ENCODE measurements at places on chromosomes 6 and 20.
A peak's percentile ranks its signal among the peaks of the same experiment; 100 is the strongest.

GRCh38 chr6:90219209-90219985 is 77.2 kb downstream of the BACH2 start:
- peak; percentile 32 for DNase-seq

GRCh38 chr6:36829919-36830544 is 9.2 kb downstream of the CPNE5 start:
- DNase-seq = no peak

DNA sequence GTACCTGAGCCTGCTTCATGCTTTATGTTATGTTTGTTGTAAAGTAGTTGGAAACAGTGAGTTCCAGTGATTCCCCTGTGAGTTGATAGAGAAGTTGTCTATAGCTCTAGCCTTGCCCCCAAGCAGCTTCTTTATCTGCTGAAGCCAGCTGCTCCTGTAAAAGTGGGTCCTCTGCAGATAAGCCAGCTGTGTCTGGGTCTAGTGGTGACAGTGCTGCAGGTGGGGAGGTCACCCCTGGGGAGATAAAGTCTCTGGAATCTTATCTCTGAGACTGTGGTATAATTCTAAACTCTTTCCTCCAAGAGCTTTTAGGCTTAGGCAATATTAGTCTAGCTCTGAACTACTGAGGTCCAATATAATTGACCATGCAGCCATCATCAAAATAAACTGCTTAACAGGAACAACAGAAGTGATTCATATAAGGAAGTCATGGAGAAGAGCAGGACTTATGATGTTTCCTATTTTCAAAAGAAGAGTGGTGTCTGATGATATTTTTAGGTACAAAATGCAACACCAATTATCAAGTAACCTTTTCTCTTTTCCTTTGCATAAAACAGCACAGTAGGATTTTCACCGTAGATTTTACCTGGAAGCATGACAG is 44.2 kb upstream of the TMEM217 start:
- DNase-seq = no peak

DNA sequence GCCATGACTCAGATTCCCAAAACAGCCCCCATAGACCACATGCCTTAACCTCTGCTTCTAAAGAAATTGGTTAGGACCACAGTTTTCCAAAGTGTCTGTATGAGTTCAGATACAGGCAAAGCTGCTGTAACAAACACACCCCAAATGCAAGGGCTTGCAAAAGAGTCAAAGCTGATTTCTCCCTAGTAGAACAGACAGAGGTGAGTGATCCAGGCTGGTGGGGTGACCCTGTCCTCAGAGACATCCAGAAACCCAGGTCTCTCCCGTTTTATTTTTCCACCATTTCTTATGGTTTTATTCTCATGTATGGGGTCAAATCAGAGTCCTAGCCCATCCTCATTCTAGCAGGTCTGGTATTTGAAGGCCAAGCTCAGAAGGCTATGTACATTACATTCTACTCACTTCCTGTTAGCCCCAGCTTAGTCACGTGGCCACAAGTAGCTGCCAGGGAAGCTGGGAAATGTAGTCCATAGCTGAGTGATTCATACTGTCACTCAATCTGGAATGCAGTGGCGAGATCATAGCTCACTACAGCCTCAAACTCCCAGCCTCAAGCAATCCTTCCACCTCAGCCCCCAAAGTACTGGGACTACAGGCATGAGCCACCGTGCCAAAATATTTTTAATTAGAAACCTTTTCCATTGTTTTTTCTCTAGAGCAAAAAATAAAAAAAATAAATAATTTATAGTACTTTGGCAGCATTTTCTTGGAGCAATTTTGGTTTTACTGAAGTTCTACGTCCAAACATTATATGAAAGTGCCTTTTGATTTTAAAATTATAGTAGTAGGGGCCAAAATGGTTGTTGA is 175.2 kb downstream of the ZMYND8 start:
- peak; percentile 89 for DNase-seq

DNA sequence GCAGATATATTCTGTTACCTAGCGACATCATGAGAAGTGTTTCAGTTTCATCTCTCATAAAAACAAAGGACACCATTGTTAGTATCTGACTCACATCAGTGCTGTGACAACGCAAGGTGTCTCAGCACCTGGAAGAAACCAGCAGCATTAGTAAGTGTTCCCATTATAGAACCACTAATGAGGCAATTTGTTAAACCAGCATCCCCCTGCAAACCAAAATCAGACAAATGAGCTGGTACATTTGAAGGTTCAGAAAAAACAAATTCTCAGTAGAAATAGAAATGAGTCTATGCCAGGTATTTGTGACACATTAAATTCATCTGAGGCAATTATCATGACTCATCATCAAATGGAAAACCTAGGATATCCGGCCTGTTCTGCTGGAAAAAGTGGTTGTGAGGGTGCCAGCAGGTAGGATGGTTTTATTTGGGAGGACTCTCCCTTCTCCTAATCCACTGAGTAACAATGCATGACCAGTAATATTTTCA is 151.7 kb downstream of the TMEM200A start:
- DNase-seq = peak; percentile 79

- DNase-seq = no peak
Observed at GRCh38 chr20:10781526-10781925, 107.7 kb upstream of the JAG1 start.

DNA sequence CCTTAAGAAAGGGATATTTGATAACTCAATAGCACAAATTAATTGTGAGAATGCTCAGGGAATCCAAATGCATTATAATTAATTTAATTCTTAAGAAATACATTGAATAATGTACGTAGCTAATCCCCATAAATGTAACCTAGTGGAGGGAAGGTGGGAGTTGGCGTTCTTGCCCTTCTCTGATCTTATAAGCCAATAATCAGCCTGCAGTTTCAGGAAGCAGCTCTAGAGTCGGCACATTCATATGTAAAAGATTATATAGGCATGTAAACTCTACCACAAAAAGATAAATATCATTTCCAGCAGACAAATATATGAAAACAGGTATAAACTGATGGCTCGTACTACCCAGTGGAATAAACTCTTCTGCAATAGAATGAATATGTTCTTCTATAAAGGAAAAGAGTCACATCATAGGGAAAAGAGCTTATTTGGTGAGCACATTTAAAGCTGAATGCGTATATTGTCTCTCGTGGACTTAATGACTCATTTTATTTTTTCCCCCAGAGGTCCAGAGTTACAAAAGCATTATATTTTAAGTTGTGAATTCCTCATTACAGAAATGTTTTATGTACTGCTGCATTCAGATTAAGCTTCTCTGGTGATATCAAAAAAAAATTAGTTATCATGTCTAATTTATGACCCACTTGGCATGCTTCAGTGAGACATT is 112.2 kb downstream of the TFAP2A start:
- no peak for DNase-seq

GRCh38 chr20:33516882-33517281 is 27.0 kb downstream of the CBFA2T2 start:
- DNase-seq = peak; percentile 15

GRCh38 chr20:13094976-13095375 is 86.2 kb downstream of the SPTLC3 start:
- no peak for DNase-seq

DNA sequence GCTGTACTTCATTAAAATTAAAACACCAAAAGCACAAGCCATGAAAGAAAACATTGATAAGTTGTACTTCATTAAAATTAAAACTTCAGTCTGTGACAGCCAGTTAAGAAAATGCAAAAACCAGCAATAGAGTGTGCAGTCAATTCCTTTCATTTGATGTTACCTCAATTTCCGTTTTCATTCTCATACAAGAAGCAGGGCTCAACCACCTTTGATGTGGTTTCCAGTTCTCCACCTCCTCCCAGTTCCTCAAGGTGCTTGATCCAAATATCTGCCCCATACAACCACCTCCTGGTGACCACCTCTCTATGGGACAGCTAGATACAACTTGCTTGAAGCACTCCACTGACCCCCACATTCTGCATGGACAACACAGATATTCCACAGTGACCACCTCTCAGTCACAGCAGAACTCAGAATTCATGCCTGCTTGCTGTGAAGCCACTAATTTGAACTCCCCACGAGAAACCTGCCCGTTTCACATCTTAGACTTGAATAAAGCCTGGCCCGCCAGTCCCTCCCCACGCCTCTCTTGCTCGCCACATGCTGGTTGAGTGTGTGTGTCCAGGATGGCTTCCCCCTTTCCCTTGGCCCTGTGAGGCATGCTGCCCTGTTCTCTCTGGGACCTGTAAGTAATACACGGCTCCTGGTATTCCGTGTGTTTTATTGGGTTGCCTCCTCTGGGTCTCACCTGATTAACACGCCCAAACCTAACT is 66.1 kb downstream of the FAM50B start:
- no peak for DNase-seq

DNA sequence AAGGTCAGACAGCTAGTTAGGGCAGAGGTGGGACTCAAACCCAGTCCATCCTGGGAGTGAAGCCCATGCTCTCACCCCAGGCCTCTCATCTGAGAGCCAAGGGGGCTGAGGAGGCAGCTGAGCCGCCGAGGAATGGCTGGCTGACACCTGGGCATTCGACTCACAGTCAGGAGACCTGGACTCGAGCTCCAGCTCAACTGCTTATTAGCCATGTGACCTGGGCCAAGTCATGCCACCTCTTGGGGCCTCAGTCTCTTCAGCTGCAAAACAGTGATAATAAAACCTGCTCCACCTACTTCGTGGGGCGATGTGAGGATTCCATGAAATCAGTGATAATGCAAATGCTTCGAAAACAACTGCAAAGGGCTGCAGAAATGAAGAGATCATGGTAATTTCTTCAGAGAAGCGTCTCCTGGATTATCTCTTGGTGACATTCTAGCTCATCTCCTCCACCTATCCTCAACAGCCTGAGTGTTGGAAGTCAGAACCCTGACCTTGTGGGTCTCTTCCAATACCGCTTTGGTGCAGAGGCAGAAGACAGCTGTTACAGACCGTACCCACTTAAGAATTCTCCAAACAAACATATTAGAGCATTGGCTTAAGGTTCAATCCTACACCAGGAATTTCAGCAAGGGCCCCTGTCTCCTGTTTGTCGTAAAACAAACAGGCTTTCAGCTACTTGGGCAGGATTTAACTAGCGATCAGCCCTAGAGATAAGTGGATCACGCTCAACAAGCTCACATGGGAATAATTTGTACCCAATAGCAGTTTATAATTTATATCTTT is 60.0 kb upstream of the PIM1 start:
- no peak for DNase-seq

DNA sequence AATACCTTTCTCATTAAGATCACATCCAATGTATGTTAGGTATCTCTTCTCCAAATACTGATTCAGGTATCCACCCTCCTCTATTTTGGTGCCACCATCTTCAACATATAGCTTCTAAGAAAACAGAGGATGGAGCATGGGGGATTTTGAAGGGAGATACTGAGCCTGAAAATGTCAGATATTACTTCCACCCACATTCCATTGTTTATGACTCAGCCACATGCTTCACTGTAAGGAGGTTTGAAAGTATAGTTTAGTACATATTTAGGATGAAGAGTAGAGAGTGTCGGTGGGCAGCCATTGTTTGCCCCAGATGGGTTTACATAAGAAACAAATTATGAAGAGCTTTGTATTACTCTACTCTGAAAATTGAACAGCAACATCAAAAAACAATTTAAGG is 286.7 kb downstream of the TFAP2B start:
- DNase-seq = peak; percentile 26

DNA sequence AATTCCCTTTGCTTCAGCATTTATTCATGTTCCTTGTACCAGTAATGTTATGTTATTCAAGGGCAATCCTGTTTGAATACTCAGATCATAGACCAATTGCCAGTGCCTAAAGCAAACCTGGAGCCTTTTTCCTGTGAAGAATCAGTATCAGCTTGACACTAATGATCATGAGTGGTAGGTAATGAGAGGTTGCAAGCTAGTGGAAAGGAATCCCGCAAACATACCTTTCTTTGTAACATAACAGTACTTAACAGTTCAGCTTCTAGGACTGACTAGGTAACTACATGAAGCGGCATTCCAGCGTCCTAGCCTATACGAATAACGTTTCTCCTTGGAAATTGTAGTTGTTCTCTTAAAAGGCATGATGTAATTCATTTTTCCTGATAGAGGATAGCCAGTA is 253.7 kb downstream of the TMEM242 start:
- no peak for DNase-seq

- peak; percentile 31 for DNase-seq
Observed at GRCh38 chr6:111952821-111953540, 79.7 kb upstream of the FYN start.

DNA sequence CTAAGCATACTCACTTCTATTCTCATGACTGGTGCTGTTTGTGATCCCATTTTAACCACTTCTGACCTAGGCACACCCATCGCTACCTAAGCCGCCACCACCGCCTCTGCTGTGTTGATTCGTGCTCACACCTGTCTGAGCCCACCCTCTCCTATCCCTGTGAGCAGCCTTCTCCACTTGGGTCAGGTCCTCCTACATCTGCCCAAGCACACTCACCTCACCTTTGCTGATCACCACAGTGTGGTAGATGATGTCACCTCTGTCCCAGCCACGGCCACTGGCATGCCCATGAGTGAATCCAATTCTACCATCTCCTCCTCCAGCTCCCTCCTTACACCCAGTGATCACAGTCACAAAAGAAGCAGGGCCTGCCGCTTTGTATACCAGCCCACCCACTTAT is 20.8 kb downstream of the MUC22 start:
- no peak for DNase-seq

GRCh38 chr6:102911571-102911970 is 1518.1 kb downstream of the GRIK2 start:
- no peak for DNase-seq

DNA sequence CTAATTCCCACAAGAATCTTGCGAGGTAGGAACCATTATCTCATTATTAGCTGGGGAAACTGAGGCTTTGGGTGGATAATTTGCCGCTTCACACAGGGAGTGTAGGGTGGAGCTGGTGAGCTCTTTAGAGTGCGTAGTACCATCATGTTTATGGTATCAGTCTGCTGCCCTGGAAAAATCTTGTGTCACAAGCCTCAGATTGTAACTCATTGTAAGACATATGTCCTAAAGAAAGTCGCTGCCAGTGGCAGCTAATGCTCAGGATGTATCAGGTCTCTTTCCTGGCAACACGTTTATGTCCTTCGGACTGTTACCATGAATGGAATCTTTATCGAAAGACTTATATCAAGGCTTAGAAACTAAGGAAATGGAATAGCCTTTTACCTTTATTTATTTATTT is 1.9 kb downstream of the ZFAND3 start:
- no peak for DNase-seq

DNA sequence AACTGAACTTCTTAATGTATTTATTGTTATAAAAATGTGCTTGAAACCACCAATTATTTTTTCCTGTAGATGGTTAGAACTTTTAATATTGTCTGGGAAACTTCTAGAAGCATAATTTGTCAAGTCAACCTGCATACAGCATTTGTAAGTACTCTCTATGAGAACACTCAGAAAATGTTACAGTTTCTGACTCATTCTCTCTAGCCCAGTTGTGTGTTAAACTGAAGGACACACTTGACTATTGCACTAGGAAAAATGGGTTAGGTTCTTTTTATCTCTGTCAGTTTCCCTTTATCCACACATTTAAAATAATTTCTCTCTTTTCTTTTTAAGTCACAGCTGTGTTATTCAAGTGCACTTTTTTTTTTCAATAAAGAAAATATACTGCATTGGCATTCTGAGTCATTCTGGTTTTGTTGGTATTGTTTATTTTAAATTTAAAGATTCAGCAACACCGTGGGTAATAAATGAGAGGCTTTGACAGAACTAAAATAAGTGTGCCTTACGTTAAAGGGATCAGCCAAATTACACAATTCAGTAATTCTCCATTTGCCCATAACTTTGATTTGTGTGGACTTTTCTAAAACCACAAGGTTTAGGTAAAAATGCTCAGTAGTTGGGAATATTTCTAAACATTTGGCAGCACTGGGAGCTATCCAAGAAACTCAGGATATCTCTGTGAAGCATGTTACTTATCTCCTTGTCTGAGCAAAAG is 50.7 kb downstream of the OPN5 start:
- DNase-seq = peak; percentile 35
